ENCODE measurements at places on chromosomes 4 and X. TPM values are rescaled to one million over a fixed set of nuclear protein-coding genes. Genes with fewer than 3 reads are reported as not detected.

Gene MAGEB10
- total RNA-seq: not detected

Gene ETDA
- not detected for total RNA-seq

Gene POU4F2
- not detected for total RNA-seq

Gene HMGN5
- 1.1 TPM for total RNA-seq

Gene SMARCA1
- total RNA-seq: 34.1 TPM

Gene WFS1
- 21.1 TPM for total RNA-seq

Gene SLC16A2
- 7.4 TPM for total RNA-seq

Gene GSTCD
- 3.9 TPM for total RNA-seq

Gene EFHC2
- total RNA-seq: 0.95 TPM

Gene CYSLTR1
- total RNA-seq: 0.26 TPM

Gene PAGE5
- not detected for total RNA-seq
